ENCODE measurements at places on chromosomes 16 and 17.

- no peak for DNase-seq
These were observed 40.8 kb downstream of the IRX6 start for GRCh38 chr16:55364811-55365210.

- no peak for DNase-seq
These were observed 57.5 kb downstream of the MARCHF10 start for GRCh38 chr17:62750631-62751051.

DNA sequence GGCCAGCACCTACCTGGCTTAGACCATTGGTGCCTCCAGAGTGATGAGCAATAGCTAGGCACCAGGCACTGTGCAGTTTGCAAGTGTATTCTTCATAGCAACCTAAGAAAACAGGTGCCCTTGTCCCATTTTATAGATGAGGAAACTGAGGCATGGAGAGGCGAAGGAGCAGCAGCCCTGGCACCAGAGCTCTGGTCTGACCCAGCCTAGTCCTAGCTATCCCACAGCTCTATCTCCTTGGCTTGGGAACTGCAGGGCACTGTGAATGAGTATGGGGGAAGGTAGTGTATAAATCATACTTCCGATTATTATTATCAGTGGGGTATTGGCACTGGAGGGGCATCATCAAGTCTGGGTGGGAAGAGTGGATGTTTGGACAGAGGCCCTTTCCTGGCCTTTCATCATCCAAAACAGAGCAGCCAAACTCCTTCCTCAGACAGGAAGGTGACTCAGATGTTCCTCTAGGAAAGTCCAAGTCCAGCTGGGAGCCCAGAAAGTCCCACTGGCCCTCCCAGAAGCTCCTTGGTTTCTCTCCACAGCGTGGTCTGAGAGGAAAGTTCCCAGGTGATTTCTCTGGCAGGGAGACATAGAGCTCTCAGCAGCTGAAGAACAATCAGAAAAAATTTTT is 32.0 kb upstream of the PLLP start:
- no peak for DNase-seq

DNA sequence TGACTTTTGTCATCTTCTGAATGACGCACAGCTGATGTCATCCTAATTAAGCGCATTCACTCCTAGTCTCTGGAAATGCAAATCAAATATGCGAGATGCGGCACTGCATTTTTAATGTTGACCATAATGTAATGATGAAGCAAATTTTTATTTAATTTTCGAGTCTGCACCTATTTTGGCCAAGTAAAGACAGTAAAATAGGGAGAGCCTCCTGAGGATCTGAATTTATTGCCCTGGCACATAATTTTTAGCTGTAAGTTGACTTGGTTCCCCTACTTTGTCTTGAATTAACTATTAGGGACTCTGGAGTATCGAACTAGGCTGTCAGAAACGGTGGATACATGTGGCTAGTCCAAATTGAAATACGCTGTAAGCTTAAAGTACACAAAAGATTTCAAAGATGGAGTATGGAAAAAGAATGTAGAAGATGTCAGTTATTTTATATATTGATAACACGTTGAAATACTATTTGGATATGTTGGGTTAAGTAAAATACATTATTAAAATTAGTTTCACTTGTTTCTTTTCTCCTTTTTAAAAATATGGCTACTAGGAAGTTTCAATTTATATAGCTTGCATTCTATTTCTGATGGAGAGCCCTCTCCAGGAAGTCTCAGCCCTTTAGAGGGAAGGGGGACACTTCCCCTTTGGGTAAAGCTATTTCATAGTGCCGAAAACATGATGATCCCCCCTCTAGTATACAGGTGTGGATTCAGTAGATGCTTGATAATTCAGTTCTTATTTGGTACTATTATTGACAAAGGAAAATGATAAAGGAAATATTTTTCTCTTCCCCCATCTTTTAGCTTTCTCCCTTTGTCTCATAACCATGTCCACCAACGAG is 991 bp downstream of the KPNA2 start:
- DNase-seq: no peak

DNA sequence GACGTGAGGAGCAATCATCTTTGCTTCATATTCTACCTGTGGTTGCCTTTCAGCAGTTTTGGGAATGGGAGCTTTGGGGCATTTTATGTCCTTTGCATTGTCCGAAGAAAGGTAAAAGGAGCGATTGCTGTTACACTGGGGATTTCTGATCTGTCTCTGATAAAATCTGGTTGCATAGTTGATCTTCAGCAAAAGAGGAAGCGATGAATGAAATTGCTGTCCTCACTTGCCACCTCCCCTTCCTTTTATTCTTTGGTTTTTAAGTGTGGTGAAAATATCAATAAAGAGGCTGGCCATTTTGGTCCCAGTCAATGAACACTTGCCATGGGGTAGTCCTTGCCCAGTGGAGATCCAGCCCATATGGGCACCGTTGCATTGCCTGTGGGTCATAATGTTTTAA is 236.8 kb downstream of the MSI2 start:
- no peak for DNase-seq

DNA sequence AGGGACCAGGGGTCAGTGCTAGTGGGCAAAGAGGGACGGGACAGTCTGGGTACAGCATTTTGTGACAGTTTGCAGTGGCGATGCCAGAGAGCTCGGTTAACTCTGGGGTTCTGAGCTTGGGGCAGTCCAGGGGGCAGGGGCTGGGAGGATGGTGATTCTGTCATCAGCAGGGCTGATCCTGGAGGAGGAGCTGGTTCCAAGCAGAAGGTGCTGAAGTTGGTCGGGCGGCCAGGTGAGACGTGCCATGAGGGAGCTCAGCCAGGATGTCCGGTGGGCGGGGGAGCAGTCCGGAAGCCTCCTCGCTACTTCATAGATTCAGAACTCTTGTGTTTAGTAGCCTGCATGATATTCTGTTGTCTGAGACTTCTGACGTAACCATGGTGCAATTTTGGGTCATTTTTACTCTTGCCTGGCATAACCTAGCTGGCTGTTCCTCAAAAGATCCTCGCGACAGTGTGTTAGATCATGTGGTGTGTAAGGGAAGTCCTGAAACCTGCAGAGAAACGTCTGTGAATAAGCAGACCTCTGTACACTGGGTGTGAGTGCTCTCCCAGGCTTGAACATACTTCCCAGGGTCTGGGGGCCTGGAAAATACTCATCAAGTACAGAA is 122.0 kb downstream of the CLEC16A start:
- no peak for DNase-seq

- DNase-seq: no peak
These were observed 3.4 kb upstream of the CLEC19A start for GRCh38 chr16:19282101-19282500.

DNA sequence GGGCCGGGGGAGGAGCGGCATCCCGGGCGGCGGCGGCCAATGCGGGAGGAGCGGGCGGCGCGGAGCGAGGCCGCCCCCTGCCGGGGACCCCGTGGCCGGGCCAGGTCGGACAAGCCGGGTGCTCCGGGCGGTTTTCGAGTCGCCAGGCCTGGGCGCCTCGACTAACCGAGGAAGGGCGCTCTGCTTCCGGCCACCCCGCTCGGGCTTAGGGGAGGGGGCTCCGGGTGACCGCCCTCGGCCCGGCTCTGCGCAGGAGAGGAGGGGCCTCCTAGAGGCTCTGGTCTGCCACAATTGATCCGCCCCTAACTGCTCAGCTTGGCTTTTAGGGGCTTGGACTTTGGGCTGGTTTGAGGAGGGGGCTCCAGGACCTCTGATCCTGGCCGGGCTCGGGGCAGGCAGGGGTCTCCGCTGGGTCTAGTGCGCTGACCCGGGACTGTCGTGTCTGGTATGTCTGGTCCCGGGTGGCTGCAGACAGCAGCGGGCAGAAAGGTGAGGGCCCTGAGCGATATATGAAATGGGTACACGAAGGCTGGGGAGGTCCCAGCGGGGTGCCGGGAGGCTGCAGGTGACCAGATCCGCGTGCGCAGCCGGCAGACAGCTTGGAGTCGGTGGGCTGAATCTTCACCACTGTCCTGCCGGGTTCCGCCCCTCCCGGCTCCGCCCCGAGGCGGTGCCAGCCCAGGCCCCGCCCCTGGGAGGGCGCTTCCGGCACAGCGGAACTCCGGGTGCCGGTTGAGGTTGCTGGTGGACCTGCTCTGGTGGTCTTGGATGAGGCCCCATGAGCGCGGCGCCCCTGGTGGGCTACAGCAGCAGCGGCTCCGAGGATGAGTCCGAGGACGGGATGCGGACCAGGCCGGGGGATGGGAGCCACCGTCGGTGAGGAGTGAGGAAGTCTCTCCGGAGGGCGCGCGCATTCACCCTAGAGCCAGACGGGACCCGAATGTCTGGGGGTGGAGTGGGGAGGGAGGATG is at the start of gene USB1:
Gene USB1, plus strand, starts transcription at position 702 of the 971 bp plus-strand sequence. Its CDS starts 77 bp downstream, at position 779.
- DNase-seq: peak; percentile 86

- no peak for DNase-seq
These were observed 285.2 kb upstream of the ELAC2 start for GRCh38 chr17:13302983-13303382.

GRCh38 chr16:69049146-69049545 is 56.3 kb upstream of the HAS3 start:
- DNase-seq: no peak

DNA sequence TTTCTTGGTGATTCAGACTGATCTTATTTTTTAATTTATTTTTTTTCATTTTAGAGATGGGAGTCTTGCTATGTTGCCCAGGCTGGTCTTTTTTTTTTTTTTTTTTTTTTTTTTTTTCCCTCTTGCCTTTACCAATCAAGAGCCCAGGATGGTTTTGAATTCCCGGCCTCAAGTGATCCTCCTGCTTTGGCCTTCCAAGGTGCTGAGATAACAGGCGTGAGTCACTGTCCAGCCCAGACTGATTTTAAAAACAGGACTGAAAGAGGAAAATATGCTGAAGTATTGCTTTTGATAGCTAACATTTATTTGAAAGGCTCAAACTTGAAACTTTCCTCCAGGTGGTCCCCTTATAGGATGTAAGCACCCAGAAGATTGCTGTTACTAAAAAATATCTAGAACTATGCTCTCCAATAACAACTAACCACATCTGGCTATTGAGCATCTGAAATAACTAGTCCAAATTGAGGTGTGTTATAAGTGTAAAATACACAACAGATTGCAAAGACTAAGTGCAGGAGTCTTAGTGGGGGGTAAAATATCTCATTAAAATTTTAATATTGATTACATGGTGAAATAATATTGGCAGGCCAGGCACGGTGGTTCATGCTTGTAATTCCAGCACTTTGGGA is 15.8 kb upstream of the BRIP1 start:
- DNase-seq: no peak

Measured in CD4-positive, alpha-beta T cell treated with Interferon gamma for 1 hour (primary cell).